Activated effector memory CD4-positive, alpha-beta T cell treated with Interleukin-2 at 50 U/mL for 16 hours (primary cell): ENCODE measurements at places on chromosomes 5 and 9.

- no peak for DNase-seq
Observed at GRCh38 chr9:127658428-127658827, 46.4 kb downstream of the STXBP1 start.

DNA sequence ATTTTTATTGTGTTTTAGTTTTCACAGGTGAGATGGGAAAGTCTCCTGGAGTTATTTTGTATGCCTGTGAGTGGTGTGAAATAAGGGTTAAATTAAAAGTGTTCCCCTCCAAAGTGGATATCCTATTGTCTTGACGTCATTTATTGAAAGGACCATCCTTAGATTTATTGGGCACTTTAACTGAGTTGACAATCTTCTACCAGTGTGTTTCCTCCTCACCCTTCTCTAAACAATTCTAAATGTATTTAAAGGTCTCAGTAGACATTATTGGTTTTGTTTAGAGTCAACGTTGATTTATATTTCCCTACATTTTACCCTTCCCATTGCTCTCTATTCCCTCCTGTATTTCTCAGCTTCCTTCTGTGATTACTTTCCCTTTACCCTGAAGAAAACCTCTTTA lies 40.8 kb downstream of the PRRC1 start:
- no peak for DNase-seq

GRCh38 chr5:83343299-83343698 lies 128.2 kb upstream of the VCAN start:
- DNase-seq, result no peak

DNA sequence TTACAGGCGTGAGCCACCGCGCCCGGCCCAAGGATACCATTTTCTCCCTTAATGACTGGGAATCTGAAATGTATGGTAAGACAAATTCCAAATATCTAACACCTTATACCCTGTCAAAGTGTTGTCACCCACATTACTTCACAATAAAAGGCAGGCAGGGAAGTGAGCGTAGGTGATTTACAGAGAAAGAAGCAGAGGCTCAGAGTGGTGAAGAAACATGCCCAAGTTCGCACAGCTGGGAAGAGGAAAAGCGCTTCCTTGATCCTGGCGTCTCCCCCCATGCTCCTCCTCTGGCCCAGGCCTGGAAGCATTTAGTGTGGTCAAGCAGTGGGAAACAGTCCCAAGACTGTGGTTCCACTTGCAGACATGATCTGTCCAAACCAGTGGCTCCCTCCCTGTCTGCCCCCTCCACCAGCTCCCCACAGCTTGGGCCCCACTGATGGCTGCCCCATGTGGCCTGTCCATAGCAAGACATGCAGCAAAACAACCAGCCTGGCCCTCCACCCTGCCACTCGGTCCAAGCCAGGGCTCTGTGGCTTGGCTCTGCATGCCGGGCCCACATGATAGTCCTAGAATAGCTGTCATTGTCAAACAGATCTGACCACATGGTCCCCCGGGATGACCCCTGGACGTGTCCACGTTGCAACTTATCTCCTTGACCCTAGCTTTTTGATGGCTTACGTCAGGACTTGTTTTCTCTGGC lies 107.2 kb downstream of the TTLL11 start:
- DNase-seq, result no peak

DNA sequence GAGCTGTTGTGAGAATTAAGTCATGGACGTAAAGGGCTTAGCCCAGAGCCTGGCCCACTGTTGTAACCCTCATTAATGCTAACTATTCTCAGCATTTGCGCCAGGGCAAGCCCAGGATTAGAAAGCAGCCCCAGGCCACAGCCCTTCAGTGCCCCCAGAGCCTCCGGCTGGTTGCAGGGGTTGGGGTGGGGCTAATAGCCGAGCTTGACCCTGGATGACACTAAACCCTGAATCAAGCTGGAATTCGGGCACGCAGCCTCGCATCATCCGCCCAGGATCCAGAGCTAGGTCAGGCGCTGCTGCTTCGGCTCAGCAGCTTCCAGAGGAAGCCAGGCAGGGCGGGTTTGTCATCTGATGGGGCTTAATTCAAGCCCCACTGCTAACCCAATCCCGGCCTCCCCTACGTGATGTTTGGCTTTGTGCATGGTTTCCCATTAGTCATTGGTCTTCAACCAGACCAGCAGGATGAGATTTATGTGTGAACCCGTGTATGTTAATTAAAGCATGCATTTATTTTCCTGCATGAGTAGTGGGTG lies 1.2 kb upstream of the MEGF9 start:
- DNase-seq, result no peak

DNA sequence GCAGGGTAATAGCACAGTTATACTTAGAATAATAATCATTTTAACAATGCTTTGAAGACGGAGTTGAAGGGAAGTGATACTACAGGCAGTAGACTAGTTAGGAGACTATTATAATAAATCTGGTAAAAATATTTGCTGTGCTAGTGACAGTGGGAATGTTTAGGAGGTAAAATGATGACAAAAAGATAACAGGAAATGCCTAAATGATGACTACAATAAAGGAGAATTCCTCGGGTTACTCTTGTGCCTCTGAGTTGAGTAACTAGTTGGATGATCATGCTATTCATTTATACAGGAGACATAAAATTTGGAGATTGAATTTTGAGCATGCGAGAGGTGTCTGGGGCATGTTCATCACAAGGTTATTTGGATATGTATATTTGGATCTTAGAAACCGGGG lies 32.2 kb upstream of the PAM start:
- no peak for DNase-seq

DNA sequence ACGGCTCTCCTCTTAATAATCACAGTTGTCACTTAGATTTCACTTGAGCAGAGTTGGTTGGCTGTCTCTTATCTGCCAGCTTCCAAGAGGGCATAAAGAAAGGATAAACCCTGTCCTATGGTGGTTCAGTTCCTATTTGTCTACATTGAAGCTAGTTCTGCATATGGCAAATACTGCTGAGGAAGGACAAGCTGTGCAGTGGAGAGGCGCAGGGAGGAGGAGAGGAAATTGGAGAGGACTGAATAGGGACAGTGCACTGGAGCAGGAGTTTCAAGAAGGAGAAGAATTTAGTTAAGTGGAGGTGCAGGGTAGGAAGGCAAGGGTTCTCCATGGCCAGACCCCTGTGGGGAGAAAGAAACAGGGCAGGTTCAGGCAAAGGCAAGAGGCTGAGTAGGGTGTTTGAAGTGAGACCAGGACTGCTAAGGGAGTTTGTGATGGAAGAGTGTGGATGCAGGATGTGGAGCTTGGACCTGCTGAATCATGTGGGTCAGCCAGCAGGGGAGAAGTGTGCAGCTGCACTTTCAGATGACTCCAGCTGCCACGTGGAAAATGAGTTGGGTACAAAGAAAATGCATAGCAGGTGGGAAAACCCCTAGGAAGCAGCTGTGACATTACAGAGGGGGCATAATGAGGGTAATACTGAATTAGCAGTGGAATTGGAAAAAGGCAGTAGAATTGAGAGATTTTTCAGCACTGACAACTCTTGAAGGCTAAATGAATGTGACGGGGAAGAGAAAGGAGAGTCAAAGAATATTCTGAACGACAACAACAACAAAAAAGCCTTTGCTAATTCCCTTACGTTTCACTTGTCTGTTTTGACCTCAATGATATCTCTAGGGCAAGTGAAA lies 66.8 kb downstream of the MAMDC2 start:
- DNase-seq, result no peak

GRCh38 chr5:8366266-8366665 lies 497.3 kb downstream of the MTRR start:
- DNase-seq, result no peak

DNA sequence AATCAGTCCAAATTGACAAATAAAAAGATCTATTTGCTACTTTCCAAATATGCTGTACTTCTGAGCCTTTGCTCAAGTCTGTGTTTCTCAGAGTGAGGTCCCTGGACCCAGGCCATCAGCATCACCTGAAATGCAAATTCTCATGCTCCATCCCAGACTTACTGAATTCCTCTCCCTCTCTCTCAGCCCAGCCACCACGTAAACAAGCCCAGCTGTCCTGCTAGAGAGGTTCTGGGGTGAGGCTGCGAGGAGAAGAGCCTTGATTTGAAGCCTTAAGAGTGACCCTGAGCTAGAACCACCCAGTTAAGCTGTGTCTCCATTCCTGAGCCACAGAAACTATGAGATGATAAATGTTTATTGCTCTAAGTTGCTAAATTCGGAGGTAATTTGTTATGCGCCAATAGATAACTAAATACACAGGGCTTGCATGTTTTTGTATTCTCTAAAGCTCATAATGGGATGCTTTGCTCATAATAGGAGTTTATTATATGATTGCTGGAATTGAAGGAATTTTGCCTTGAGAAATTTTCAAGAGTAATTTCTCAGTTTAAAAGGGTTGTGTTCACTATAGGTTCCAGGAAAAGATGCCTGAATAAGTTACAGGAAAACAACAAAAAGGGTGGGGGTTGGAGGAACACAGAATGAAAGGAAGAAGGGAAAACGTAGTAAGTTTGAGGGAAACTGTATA lies 98.9 kb upstream of the SPATA31D4 start:
- DNase-seq, result no peak

DNA sequence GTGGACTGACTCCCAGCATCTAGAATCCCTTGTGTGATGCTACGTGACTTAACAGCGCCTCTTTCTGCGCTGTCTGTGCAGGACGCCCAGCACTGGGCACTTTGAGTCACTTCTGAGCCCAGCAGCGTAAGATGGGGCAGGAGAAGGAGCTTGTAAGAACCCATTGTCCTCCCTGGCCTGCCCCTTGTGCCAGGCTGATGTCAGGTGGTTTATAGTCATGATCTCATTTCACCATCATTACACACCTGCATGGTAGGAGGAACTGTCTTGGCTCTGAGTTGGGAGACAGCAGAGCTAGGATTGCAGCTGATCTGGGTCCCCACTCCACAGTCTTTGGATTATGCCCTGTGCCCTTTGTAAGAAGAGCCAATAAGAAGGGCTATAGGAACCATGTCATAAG lies 12.2 kb downstream of the ERGIC1 start:
- no peak for DNase-seq

GRCh38 chr9:136059851-136060670 lies 35.0 kb downstream of the NACC2 start:
- DNase-seq, result no peak

- DNase-seq, result no peak
Observed at GRCh38 chr5:133242221-133242835, 190.5 kb downstream of the HSPA4 start.

GRCh38 chr9:137299203-137299565 lies 2.9 kb downstream of the NRARP start:
- no peak for DNase-seq

- no peak for DNase-seq
Observed at GRCh38 chr5:150576449-150576949, 64.0 kb upstream of the SYNPO start.

GRCh38 chr5:147712019-147712418 lies 70.5 kb downstream of the JAKMIP2 start:
- no peak for DNase-seq

- no peak for DNase-seq
Observed at GRCh38 chr9:38432922-38433510, 8.8 kb upstream of the IGFBPL1 start.

DNA sequence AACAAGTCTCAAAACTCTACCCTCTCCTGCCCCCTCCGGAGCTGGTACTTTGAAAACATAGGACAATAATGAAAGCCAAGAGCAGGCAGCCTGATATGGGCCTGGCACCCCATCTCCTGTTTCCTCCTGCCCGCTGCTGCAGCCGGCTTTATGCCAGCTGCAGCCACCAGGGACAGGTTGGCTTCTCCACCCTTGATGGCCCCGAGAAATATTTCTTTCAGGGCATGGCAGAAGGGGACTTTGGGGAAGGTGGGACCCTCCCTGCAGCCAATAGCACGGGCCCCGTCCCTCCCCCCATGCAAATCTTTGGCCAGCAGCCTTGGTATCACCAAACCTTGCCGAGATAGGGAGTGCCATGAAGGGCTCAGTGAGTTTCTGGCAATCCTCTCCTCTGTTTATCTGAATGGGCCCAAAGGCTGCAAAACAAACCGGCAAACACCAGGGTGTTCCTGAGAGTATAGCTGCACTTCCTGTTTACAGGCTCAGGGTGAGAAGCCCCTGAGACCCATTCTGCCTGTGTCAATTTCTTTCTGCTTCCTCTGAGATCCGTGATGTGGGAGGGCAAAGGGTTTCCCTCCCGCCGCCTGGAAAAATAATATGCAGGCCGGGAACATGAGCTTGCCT lies 73.4 kb upstream of the BOD1 start:
- no peak for DNase-seq

GRCh38 chr9:84996029-84996428 lies 326.5 kb downstream of the NTRK2 start:
- no peak for DNase-seq

DNA sequence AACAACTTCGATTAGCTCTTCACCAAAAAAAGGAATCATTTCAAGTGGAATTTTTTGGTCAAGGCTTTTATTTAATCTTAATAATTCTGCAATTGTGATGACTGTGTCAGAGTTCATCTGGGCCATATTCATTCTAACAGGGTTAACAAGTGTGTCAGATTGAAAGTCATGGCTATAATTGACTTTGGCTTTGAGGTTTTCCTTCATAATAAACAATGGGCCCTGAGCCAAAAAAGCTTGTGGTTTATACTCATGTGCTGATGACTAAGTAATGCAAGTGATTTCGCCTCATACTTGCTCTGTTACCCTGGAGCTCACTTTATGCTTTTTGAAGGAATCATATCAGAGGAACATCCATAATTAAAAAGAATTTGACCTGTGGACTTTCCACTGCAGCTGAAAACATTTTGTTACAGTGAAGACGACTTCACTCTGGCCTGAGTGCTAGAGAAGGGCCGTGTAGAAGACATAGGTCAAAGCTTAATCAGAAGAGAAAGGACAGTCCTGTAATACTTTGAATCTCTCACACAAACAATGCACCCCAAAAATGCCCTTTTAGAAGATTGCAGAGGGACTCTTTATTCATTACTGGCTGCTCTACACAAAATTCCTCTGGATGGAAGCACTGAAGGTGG lies 101.7 kb downstream of the GDNF start:
- DNase-seq, result no peak

GRCh38 chr9:96168882-96169281 lies 133.1 kb downstream of the HSD17B3 start:
- DNase-seq, result no peak

DNA sequence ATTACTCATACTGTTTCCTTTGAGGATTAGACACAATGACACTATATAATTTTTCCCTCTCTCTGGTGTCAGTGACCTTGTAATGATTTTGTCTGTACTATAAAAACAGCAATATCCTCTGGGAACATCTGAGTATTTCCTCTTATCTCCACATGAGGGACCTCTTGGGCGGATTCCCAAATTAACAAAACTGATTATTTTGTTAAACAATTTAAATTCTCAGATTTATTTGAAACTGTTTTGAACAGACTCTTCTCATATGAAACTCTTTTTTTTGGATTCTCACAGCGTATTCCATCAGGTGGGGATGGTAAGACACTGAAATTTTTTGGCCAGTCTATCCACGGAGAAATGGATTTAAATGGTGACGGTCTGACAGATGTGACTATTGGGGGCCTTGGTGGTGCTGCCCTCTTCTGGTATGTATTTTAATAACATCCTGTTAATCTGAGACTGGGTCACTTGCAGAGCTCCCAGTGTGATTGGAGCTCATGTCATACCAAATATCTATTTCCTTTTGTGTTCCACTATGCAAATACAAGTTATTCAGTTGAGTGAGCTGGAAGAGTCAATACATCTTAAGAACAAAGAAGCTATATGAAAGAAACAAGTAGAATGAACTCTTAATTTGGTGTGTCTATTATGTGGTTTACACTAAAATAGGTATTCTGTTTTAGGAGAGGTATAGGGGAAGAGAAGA lies 73.8 kb upstream of the ITGA2 start:
- peak; percentile 18 for DNase-seq
